ENCODE measurements at places on chromosomes 11 and 22.

DNA sequence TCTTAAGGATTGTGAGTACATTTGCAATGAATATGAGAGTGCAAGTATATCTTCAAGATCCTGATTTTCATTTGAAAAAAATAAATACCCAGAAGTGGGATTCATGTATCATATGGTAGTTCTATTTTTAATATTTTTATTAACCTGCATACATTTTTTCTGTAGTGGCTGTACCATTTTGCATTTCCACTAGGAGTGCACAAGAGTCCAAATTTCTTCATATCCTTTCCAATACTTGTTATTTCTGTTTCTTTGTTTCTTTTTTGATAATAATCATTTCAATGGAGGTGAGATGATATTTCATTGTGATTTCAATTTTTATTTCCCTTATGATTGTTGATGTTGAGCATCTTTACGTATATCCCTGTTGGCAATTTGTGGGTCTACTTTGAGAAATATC lies 759.8 kb upstream of the CNTN5 start:
- no peak for DNase-seq

DNA sequence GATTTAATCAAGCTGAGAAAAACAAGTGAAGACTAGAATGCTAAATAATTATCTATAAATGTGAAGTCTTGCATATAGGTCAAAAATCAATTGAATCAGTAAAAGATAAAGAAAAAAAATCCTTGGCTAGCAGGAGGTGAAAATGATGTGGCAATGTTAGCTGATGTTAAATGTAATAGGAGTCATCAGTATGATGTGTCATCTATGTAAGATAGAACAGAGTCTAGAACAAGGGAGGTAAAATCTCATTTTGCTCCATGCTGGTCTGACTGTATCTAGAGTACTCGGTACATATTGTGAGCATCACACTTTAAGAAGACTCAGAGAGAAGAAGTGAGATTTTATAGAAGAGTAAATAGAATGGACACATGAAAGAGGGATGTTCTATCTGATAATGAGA lies 721.2 kb downstream of the ETS1 start:
- DNase-seq: no peak

GRCh38 chr11:78038697-78039313 lies 15.7 kb upstream of the KCTD14 start:
- no peak for DNase-seq

DNA sequence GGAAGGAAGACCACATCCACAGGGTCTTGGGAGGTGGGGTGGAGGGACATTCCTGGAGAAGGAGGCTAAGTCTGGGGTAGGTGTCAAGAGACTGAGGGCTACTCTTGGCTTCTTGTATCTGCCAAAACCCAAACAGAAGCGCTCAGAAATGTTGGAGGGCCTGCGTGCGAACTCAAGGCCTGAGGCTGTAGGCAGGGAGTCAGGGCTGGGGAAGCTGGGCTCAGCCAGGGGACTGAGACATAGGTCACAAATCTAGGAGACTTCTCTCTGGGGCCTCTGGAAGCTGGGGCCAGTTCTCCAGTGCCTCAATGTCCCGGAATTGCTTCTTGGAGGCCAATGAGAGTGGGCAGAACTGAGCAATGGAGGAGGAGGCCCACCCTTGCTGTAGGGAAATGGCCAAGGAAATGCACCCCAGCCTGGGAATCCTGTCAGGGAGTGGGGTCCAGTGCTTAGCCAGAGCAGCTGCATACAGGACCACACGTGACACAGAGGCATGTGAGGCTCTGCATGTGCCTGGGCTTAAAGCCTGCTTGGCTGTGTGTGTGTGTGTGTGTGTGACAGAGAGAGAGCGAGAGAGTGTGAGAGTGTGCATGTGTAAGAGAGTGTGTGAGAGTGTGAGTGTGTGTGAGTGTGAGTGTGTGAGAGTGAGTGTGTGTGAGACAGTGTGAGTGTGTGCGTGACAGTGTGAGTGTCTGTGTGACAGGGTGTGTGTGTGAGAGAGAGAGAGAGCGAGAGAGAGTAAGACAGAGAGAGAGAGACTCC lies 141.3 kb downstream of the ST3GAL4 start:
- DNase-seq: no peak

GRCh38 chr11:91081440-91082043 lies 858.7 kb upstream of the CHORDC1 start:
- peak; percentile 87 for DNase-seq

- DNase-seq: peak; percentile 57
Observed at GRCh38 chr11:129249923-129250322, 57.8 kb upstream of the ARHGAP32 start.

- no peak for DNase-seq
Observed at GRCh38 chr22:45144916-45145315, 18.8 kb upstream of the NUP50 start.

GRCh38 chr22:39174498-39175352 lies 22.2 kb upstream of the CBX7 start:
- DNase-seq: peak; percentile 95

- no peak for DNase-seq
Observed at GRCh38 chr11:25886036-25886435, 445.9 kb upstream of the ANO3 start.

GRCh38 chr22:29517215-29517908 lies 36.2 kb downstream of the THOC5 start:
- DNase-seq: no peak

DNA sequence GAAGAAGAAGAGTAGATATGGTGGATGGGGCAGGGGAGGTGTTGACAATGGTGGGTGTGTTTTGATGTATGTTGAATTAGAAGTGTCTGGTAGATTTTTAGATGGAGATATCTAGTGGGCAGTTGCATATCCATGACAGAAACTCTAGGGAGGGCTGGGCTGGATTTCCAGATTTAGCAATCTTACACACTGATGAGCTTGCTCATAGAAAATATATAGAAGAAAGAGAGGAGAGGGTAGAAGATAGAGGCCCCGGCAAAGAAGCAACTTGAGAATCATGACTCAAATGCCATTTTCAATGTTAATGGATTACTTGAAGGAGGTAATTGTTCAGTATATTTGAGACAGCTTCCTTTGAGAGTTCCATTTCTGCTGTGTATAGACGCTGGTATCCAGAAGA lies 8.2 kb downstream of the REXO2 start:
- DNase-seq: peak; percentile 29

- no peak for DNase-seq
Observed at GRCh38 chr11:65896034-65896999, 3.9 kb downstream of the FOSL1 start.

- DNase-seq: peak; percentile 59
Observed at GRCh38 chr11:9803685-9804418, 140.0 kb downstream of the SWAP70 start.

GRCh38 chr22:37358917-37359316 lies 68.4 kb downstream of the ELFN2 start:
- peak; percentile 59 for DNase-seq

- DNase-seq: no peak
Observed at GRCh38 chr11:46259971-46260560, 17.4 kb upstream of the CREB3L1 start.

DNA sequence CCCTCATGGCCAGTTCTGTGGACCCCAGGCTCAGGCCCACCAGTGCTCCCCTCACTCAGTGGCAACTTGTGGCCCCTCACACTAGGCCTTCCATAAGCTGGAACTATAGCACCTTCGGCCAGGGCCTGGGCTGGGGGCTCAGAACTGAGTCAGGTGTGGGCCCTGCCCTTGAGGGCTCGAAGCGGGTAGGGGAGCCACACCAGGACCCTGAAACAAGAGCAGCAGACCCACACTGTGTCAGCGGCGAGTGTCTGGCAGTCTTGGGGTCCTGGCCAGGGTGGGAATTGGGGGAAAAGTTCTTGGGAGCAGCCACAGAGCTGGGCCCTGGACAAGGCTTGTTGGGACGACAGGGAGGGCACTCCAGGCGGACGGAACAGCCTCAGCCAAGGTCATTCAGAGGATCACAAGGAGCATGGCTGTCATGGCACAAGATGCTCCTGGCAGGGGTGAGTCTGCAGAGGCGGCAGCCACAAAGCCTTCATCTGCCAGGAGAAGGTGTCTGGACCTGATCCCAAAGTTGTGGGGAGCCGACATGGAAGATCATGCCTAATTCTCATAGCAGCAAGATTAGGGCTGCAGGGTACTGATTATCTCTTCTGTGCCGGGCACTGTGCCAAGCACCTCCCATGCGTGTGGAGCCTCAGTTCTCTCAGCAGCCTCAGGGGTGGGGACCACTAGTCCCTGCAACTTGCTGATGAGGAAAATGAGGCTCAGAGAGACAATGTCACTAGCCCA lies 50.7 kb downstream of the SHISAL1 start:
- DNase-seq: no peak

- peak; percentile 44 for DNase-seq
Observed at GRCh38 chr22:36409911-36410756, 22.4 kb upstream of the MYH9 start.

GRCh38 chr11:28858076-28858475 lies 749.9 kb downstream of the METTL15 start:
- DNase-seq: peak; percentile 32

GRCh38 chr11:66066751-66067150 lies 3.3 kb upstream of the PACS1 start:
- no peak for DNase-seq

- DNase-seq: peak; percentile 27
Observed at GRCh38 chr11:127862406-127862805, 725.0 kb downstream of the ETS1 start.

GRCh38 chr11:122872046-122872445 lies 10.5 kb upstream of the JHY start:
- DNase-seq: no peak

DNA sequence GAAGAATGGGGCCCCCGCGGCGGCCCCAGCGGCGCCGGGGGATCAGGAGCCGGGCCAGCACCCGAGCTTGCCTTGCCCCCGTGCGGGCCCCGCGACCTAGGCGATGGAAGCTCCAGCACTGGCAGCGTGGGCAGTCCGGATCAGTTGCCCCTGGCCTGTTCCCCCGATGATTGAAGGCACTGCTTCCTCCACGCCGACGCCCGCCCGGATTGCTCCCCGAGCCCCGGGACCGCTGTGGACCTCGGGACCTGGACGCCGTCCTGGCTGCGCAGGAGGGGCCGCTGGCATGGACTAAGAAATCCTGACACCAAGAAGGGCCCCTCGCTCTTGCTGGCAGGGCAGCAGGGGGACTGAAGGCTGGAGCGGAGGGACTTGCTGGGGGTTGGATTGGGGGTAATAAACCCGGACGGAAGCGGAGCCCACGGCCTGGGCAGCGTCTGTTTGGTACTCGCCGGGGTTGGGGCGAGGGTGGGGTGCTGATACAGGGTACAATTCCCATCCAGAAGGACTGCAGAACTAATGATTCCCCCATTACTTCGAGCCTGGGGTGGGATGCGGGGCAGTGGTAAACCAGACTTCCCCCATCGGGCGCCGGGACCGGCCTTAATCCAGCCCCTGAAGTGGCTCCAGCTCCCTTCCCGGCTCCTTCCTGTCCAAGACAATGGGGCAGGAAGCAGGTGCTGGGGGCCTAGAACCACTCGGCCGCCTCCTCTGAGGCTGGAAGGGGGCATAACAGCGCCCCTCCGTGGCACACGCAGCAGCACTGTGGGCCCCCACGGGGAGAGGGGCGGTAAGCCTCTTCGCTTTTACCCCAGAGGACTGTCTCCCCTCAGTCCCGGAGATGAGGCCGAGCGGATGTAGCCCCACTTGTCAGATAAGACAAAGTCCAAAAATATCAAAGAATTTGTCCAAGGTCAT lies 1.0 kb downstream of the CCDC85B start:
- no peak for DNase-seq

GRCh38 chr11:9017773-9018172 lies 14.0 kb upstream of the NRIP3 start:
- DNase-seq: peak; percentile 12

- peak; percentile 66 for DNase-seq
Observed at GRCh38 chr22:46002757-46003270, 25.9 kb upstream of the WNT7B start.

DNA sequence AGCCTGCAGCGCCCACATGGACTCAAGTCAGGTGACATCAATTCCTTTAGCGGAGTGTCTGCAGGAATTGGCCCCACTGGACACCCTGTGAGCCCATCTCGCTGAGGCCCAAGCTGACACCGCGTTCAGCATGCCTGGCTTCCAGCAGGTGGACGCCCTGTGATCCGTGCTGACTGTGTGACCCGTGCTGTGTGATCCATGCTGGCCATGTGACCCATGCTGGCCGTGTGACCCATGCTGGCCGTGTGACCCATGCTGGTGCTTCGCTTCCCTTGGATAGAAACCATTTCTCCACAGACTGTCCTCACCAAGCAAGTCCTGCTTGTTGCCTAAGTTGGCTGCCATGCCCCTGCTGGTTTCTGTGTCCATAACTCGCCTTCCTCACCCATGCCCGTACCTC lies 392.1 kb downstream of the BRD1 start:
- no peak for DNase-seq

- no peak for DNase-seq
Observed at GRCh38 chr11:11534981-11535380, 86.8 kb downstream of the GALNT18 start.

DNA sequence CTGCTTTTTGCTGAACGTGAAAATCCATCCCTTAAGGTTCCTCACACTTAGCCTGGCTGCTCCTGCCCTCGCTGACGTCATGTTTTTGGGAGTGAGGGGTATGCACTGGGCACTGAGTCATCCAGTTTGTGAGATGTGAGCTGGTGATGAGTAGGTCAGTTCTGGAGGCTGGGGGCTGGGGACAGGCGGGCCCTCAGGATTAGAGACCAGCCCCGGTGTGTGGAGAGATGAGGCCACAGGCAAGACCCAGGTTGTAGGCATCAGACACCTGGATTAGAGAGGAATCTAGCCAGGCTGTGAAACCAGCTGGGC lies 9.2 kb downstream of the KCNC1 start:
- DNase-seq: peak; percentile 67

GRCh38 chr22:25282346-25282670 lies 62.9 kb downstream of the CRYBB2 start:
- DNase-seq: no peak

DNA sequence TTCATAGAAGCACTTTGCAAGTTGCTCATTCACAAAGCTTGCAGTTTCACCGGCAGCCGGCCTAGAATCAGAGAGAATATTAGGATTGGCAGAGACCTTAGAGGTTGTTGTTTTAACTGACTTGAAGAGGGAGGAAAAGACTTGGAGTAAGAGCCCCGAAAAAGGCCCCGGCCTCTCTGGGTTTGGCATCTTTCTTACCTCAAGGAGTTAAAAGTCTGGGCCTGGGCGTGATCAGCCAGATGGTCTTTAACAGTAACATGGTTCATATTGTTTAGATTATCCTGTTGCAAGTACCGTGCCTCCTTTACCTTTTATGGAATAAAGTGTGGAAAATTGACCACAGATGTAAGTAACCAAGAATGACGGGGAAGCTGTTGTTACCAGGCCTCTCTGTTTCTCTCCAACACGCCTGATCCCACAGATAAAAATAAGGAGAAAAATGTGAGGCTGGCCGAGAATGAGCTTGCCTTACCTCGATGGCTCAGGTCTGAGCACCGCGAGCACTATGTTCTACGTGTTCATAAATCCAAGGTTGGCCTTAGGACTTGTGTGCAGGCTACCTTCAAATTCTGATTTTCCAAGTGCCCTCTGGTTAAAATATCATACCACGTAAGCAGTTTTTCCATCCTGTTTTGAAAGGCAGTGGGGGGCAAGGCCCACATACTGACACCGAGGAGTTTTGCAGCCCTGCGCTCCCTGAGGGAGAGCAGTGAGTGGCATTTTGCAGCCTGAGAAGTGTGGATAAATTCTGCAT lies 56.4 kb downstream of the PARVA start:
- DNase-seq: peak; percentile 98
